Stimulated activated CD4-positive, alpha-beta T cell treated with anti-CD3 and anti-CD28 coated beads, Interleukin-1b, Interleukin-23, amount 100 ng/mL, for 1 hour (primary cell): ENCODE measurements at places on chromosomes 3 and 15.

GRCh38 chr3:172538368-172539151, 15.3 kb upstream of the TNFSF10 start:
- DNase-seq: no peak

- DNase-seq: no peak
These were observed 37.1 kb downstream of the SEC22C start for GRCh38 chr3:42544492-42545283.

DNA sequence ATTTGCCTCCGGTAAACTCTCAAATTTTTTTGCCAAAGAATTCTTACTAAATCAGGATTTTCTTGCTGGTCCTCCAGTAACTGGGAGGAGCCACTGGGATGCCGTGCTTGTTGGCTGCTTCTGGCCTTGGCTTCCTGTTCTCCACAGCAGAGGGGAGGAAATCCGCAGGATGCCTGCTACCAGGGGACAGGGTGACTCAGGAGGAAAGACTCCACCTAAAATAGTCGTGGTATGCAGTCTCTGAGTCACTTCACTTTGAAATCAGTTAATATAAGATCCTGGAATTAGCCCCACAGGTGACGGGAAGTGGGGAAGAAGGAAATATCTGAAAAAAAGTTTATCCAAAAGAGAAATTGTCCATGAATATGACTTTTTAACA, 6.5 kb upstream of the TM4SF18 start:
- no peak for DNase-seq

DNA sequence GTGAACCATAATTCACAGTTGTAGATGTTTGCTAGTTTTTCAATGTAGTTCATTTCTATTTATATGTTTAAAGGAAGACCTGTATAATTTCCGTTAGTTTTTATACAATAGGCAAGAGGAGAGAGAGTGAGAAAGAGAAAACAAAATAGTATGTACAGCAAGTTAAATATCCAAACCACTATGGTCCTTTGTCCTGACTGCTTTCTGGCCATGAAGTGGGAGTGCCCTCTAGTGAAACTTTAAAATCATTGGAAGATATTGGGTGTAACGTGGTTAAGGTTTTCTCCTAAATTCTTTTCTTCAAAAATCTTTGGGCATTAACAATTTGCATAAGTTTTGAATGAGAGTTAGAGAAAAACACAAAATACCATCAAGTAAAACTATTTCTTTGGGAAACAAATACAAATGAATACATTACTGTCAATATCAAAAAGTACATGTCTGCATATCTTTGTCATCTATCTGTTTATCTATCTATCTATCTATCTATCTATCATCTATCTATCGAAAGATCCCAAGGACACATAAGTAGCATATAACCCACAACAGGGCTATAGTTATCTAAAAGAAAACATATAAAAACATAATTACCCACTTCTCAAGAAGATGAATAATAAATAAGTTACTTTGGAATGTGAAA, 534.6 kb upstream of the ATP11B start:
- DNase-seq: no peak

DNA sequence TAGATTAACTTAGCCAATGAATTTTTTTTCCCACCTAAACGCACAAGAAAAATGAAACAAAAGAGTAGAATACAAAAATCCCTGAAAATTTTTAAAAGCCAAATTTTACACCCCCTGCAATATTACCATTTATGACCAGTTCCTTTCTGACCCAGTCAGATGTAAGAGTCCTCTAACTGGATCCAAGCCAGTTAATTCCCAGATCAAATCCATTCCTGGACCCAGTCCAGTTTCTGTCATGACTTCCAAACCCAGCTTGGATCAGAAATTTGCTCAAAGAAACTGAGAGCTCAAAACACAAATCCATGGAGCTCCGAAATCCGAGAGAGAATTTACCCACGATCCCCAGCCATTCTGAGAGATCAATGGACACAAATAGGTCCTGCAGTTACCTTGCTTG, 17.0 kb upstream of the ALDH1L1 start:
- DNase-seq: no peak

GRCh38 chr3:72748659-72749058, 99.6 kb downstream of the SHQ1 start:
- DNase-seq: no peak

DNA sequence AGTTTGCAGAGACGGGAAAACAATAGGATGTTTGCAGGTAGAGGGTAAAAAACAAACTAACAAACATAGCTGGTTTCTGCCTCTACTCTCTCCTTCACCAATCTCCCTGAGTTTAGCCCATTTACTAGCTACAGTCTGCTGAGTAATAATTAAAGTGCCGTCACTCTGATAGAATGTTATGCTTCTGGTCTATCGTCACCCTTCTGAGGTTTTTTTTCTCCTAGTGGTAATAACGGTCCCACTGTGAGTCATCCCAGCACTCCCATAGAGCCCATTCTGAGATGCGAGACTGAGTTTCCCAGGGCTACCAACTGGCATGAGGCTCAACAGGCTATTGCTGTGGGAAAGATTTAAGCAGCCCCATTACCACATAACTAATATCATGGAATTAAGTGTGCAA, 56.4 kb downstream of the PLAAT1 start:
- DNase-seq: no peak

DNA sequence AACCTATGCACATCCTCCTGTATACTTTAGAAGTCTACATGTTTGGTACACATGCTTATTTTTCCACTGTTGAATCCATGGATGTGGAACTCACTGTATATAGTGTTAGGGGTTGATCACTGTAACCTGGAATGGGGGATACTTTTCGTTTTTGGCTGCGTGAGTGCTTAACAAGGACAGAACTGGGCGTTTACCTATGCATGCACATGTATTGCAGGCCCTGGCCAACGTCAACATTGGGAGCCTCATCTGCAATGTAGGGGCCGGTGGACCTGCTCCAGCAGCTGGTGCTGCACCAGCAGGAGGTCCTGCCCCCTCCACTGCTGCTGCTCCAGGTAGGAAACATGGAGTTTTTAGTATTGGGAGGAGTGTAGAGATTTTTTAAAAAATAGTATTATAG, 2.3 kb downstream of the RPLP1 start:
- no peak for DNase-seq

DNA sequence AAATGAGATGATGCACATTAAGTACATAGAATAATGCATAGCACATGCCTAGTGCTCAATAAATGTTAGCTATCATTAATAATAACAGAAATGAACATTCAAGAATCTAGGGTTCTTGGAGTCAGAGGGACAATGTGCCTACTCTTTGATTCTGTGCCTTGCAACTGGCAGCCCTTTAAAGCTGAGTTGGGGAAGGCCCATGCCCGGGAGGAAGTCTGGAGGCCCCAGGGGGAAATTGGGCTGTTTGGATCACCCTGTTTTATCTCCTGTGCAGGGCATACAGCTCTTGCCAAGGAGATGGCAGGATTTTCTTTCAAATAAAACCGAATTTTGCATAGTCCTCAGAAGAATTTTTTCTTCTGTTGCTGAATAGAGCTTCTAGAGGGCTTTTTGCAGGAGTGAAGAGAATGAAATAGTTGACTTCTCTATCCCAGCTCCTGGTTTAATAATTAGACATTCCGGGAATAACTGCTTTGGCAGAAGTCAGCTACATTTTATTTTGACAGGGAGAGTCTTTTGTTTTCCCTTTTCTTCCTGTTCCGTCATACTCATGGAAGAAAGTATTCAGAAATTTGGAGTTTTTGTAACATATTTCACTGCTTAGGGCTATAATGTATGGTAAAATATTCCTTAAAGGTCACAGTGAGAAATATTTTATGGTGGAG, 18.0 kb upstream of the KCNAB1 start:
- DNase-seq: no peak

DNA sequence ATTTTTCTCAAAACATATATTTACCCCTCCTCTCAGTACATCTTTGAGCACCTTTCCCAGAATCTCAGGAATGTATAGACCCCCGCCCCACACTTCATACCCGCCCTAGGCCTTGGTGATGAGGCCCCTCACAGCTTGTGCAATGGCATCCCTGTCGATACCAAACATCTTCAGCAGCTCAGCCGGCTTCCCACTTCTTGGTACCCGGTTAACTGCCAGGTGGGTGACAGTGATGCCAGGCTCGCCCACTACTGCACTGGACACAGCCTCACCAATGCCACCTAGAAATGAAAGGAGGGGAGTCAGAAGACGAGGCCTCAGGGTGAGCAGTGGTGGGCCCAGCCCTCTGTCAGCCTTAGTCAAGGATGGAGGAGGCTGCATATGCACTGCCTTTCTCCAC, 30.2 kb downstream of the TKT start:
- no peak for DNase-seq
